Activated T-cell treated with anti-CD3 and anti-CD28 coated beads for 4 hours (primary cell): ENCODE measurements at places on chromosomes 1 and 21.

DNA sequence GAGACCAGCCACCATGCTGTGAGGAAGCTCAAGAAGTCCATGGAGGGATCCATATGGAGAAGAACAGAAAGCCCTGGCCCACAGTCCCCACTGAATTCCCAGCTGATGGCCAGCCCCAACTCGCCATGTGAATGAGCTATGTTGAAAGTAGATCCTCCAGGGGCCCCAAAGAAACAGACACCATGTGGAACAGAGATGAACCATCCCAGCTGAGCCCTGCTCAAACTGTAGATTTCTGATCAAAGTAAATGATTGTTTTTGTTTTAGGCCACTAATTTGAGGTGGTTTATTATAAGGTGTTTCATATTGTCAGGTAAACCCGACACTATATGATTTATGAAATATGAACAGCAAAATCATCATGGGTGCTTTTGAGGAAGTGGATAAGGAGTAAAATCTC lies 32.8 kb downstream of the SYT2 start:
- no peak for DNase-seq

DNA sequence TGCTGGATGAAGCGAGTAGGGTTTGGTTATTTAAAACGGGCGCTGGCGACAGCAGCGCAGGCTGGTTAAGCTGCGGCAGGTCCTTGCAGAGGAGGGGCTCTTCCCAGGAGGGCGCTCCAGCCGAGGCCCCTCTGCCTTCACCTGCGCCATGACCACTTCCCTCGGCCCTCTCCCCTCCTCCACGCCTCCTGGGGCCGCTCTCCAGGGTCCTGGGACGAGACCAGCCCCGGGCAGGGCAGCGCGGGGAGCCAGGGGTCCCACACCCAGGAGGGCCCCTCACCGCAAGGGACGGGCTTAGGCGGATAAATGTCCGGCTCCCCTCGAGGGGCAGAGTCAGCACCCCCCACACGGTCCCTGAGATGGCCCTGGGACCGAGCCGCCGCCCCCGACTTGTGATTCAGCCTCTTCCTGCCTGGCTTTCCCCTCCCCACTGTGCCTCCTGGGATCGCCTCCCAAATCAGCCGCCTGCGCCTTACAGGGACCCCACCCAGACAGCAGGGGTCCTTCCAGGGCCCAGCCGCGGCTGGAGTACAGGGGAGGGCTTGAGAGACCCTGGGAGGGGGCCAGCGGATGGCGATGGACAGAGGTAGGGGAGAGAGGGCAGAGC lies 380.7 kb downstream of the MATN1 start:
- no peak for DNase-seq

DNA sequence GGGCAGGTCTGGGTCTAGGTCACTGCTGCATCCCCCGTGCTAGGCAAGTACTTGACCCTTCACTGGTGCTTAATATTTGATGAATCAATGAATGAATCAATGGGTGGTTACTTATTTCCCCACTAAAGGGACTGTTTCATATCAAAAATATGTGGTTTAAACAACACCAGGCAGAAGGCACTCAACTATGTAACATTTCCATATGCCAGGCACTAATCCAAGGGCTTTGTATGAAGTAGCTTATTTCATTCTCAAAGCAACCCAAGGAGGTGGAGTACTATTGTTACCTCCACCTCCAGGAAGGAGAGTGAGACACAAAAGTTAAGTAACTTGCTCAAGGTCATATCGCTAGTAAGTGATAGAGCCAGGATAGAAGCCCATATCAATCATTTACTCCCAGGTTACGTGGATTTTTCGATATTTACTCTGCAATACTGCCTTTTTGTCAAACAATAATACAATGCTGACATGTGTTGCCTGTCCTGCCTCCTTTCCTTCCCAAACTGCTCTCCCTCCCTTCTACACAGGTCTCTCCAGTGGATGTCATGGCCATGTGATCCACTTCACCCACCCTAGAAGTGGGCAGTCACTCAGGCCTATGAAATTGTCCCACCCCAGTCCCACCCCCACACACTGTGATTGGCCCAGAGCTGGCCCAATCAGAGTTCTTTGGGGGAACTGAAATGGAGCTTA lies 142.8 kb downstream of the ETS2 start:
- DNase-seq, result no peak

- no peak for DNase-seq
Observed at GRCh38 chr21:41095983-41096382, 72.0 kb upstream of the BACE2 start.

DNA sequence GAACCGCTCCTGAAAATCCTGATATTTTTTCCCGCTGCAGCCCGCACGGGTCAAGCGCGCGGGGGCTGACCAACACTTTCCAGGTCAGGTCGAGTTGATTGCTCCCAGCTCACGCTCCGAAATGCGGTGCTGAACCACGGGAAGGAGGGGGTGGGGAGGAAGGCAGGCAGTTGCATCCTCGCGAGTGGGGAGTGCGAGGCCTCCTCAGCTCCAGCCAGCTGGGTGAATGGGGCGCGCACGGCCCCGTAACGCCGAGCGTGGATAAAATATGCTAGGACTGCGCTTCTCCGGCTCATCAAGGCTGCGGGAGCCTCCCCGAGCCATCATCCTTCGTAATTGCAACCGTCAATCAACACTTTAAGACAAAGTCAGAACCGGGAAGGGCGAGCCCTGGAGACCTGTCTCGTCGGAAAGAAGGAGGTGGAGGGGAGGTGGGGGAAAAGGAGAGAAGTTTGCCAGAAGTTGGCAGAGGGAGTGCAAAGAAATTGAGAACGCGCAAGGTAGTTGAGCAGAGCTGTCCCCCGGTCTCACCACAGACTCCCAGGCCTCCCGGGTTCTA lies 8.0 kb downstream of the NR5A2 start:
- no peak for DNase-seq

GRCh38 chr1:53417074-53417511 lies 42.1 kb upstream of the DMRTB1 start:
- DNase-seq, result no peak

GRCh38 chr1:179831225-179831624 lies 46.4 kb downstream of the TOR1AIP2 start:
- no peak for DNase-seq

- no peak for DNase-seq
Observed at GRCh38 chr1:198220428-198220827, 63.6 kb downstream of the NEK7 start.

DNA sequence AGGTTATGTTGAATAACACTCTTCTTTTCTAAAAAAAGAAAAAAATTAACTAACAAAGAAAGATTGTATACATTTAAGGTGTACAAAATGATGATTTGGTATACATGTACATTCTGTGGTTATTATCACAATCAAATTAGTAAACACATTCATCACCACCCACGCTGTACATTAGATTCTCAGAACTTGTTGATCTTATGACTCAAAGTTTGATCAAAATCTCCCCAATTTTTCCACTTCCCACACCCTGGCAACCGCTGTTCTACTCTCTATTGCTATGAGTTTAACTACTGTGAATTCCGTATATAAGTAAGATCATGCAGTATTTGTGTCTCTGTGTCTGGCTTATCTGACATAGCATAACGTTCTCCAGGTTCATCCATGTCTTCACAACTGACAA lies 469.5 kb upstream of the CHRM3 start:
- DNase-seq, result no peak

GRCh38 chr1:175839779-175840669 lies 96.6 kb upstream of the TNR start:
- no peak for DNase-seq
